ENCODE measurements at places on chromosomes 16 and 17. TPM values are rescaled to one million over a fixed set of nuclear protein-coding genes. Genes with fewer than 3 reads are reported as not detected.

Gene NPIPA5
- total RNA-seq: 1.1 TPM

Gene VTN
- 2.7 TPM for total RNA-seq

DNA sequence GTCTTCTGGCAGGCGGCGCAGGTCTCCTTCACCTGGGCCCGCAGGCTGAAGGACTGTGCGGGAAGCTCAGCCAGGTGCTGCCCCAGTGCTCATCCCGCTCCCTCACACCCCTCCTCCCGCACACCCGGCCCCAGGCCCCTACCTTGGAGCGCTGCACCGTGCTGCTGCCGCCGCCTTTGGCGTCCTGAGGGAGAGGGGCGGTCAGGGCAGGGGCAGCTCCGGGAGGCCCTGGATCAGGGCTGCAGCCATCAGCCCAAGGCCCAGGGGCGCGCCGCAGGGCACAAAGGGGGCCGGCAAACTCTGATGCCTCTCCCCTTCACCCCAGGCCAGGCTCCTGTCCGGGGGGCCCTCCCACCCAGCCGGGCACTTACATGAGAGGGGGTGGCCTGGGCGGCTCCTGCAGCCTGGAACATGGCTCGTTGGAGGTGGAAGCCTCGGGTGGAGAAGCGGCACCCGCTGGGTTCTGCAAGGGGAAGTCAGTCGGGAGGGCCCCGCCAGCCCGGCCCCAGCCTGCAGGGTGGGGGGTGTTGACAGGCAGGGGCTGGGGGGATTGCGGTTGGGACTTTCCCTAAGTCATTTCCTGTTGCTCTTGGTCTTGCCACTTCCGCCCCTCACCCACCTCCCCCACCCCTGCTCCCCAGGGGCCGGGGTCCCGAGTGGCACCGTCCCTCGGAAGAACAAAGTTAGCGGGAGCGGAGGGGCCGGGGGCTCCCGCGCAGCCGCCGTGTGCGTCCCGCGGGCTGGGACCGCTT lies 863 bp downstream of the LIMD2 start:
- peak; percentile 18 for DNase-seq

DNA sequence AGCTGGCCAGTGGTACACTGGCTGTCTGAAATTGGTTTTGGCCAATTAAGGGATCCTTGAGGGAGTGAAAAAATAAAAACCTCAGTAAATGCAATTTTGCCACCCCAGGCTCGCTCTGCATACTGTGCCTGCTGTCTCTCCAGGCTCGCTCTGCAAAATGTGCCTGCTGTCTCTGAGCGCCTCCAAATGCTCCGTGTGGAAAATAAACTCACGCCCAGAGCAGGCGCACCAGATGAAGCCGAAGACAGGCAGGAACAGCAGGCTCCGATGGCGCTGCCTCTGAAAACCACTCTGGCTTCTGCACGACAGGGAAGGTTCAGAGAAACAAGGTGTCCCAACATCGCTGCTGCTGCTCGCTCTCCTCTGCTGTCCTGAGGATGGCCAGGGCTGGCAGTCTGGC lies 29.1 kb downstream of the SNN start:
- no peak for DNase-seq

DNA sequence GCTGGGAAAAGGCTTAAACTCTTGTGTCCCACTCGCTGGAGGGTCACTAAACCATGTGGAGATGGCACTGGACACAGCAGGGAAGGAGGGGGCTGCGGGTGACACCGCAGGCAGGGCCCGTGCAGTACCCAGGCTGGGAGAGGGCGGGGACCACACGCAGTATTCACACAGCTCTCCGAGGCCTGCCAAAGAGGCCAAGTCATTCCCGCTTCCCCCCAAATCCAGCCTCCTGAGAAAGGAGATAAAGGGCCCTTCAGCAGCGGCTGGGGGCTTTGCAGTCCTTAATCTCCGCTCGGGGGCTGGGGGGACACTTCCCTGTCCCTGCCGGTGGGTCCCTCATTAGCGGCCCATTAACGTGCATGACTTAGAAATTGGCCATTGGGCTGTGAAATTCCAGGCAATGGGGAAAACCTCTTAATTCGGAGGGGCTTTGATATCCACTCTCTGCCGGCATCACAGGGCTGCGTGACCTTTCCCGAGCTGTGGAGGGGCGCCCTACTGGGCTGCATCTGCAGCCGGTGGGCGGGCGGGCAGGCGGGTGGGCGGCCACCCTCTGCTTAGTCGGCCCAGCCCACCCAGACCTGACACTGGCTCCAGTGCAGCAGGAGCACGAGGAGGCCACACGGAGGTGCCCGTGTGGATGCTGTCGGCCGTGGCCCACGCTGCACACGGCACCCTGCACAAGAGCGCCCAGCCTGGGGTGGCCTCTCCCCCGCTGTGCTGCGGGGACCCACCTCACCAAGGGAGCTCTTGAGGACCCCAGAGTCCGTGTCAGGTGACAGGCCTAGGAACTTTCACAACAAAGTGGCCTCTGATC lies 2.6 kb upstream of the SLC38A8 start:
- no peak for DNase-seq

- no peak for DNase-seq
Observed at GRCh38 chr16:55622930-55623561, 32.7 kb upstream of the SLC6A2 start.

DNA sequence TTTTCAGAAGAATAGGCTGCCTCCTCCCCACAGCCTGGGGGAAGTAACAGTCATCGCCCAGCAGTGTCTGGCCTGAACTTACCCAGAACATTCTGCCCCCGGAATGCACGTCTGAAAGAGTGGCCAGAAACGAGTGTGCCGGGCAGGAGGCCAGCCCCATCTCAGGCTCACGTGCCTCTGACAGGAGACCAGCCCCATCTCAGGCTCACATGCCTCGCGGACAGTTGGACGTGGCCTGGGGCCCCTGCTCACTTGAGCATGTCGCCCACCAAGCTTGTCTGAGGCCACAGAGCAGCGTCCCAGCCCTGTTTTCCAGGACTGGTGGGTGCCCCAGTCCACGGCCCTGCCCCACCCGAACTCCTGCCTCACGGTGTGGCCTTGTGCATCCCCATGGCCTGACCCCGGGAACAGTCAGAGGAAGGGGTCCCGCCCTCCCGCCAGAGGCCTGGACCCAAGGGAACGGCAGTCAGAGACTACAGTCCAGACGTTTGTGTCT lies 16.3 kb upstream of the CDH15 start:
- DNase-seq: peak; percentile 47

DNA sequence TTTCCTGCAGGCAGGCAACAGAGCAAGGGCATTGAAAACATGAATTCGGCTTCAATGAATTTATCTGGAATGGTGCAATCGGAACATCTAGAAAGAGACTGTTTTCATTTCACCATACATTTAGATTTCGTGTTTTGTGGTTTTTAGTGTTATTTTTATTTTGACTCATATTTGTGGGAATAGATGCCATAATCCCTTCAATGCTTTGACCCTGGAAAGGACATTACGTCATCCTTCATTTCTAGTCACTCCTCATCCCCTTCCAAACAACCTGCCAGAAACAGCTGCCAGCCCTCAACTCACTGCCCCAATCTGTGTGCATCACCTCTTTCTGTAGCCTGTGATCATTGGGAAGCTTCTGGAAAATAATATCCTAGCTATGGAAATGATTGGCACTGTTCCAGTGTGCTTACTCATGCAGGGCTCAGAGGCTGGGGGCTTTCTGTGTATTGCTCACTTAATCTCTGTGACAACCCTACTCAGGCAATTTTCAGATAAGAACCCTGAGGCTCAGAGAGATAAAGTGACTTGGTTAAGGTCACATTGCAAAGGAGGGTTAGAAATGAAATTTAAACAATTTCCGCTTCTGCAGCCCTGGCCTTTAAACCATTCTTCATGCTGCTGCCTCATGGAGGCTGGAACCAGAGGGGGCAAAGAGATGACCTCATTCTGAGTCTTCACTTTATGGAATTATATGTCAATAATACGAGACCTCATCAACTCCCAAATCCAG lies 9.5 kb upstream of the KSR1 start:
- peak; percentile 98 for DNase-seq
